Renal cortex interstitium (tissue), 15 donors: ENCODE measurements at places on chromosomes 1 and 21. TPM values are rescaled to one million over a fixed set of nuclear protein-coding genes. Genes with fewer than 3 reads are reported as not detected.

MX2 gene
- 1.2 TPM for polyA plus RNA-seq

WLS gene
- polyA plus RNA-seq = 137 TPM

DCAF6 gene
- polyA plus RNA-seq = 85.6 TPM

NUP210L gene
- polyA plus RNA-seq = 0.17 TPM

FBXO28 gene
- polyA plus RNA-seq = 30.9 TPM

ADAM30 gene
- polyA plus RNA-seq = not detected

ERG gene
- 19.8 TPM for polyA plus RNA-seq

DNAJC28 gene
- polyA plus RNA-seq = 5.1 TPM

NUP133 gene
- polyA plus RNA-seq = 44.9 TPM

OR2T33 gene
- not detected for polyA plus RNA-seq

VSIG8 gene
- 0.30 TPM for polyA plus RNA-seq

CD53 gene
- polyA plus RNA-seq = 7.9 TPM
